ENCODE measurements at places on chromosomes 7 and 10.

- DNase-seq = no peak
Observed at GRCh38 chr10:80909254-80909653, 371.6 kb downstream of the SH2D4B start.

- no peak for DNase-seq
Observed at GRCh38 chr10:101839002-101839401, 4.6 kb downstream of the KCNIP2 start.

DNA sequence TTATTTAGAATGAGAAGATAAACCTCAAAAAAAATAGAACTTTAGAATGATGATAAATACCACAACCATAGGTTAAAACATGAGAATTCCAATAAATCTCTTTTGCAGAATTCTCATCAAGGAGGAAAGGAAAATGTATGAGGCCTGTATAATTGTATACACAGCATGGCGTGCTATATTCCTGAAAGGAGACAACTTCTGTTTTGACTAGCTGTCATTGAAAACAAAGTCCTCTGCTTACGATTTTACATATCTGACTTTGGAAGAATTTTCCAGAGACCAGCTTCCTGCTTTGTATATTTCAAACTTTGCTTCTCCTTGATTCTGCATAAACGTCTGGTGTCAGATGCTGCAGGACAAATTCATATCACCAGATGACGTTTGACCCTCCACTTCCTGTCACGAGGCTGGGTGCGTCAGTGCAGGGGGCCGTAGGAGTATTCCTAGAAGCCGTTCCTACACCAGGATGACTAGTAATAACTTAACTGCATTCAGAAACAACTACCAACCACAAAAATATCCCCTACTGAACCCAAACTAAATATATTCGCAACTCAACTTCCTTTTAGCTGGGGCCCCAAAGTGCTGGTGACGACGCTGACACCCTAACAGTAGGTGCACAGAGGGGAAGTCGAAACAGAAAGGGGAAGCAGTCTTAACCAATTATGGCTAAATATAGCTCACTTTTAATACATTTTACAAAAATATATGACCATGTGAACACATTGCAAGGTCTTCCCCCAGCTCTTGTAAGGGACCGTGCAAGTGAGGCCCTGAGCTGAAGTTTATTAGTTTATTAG, 178.6 kb upstream of the INHBA start:
- DNase-seq = no peak

DNA sequence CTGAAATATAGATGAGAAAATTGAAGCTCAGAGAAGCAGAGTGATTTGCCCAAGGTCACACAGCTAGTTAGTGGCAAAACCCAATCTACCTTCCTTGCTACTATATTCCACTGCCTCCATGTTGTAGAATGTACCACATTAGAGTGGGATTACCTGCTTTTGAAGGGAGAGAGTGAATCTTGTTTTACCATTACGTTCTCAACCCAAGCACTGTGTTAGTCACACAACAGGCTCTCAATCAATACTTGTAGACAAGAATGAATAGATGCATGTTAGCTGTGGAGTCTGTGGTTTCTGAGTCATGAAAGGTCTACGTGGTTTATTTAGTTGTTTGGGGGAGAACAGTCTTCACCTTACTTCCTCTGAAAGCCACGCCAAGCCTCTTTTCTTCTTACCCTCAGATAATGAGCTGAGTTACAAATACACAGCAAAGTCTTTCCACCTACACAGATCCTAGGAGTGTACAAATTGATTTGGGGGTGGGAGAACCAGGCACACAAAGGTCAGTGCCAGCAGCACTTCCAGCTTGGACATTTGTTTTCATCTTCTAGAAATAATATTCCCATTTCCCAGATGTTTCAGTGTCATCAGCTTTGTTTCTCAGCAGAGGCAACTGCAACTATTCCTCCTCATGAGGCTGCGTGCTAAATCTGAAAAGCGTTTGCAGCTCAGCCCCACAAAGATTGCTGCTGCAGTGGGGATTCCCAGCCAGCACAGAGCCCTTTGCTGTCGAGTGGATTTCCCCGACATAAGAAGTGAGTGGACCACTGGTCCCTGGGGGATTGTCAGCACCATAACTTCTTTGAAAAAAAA, 71.5 kb upstream of the ADO start:
- no peak for DNase-seq

GRCh38 chr7:123862775-123863174, 17.8 kb downstream of the HYAL4 start:
- DNase-seq = no peak

- DNase-seq = no peak
Observed at GRCh38 chr10:70197235-70197945, 27.1 kb upstream of the SAR1A start.

DNA sequence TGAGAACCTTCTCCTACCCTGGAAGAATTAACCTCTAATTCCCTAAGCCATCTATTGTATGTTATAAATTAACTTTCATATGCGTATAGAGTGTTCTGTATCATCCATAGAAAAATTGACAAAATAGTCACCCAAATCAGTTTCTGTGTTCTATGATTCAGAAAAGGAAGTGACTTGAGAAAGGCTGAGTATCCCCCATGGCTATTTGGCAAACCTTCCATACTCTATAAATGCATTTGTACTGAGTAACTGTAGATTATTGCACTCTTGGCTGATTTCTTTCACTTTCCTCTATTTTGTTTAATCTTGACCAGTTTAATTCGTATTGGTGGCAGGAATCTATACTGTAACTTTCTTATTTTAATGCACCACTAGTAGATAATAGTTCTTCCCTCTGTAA, 182.2 kb downstream of the HTR7 start:
- DNase-seq = no peak

DNA sequence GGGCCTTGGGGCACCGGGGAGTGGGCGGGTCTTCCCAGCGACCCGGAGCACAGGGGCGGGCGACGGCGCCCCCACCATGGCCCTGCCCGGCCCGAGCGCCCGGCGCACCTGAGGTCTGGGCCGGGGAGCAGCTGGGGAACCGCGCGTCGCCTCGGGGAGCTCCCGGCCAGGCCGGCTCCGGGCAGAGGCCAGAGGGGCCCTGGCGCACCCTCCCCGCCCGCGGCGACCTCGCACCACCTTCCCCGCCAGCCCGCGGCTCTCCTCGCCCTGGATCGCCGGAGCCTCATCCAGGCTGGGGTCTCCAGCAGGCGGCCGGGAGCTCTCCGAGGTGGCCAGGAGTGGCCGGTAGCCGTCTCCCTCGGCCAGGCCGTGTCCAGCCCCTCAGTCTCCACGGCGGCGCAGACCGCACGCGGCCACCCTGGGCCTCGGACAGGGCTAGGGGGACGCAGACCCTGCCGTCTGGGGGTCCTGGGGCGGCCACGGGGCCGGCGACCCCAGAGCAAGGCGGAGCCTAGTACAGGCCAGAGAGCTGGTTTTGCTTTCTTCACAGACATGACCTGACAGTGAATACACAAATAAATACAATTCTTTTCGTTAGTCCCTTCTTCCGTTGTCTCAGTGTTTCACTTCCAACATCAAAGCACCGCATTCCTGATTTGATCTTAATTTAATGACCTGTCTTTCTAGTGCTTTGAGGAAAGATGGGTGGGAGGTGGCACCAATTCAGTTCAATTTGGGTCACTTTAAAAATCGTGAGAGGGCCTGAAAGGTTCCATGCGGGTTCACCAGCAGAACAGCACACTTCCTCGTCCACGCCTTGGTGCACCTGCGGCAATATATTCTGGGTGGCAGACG, 356.9 kb downstream of the DNAJB6 start:
- DNase-seq = peak; percentile 1

- DNase-seq = no peak
Observed at GRCh38 chr10:100791369-100792058, 46.1 kb downstream of the PAX2 start.

GRCh38 chr7:105016709-105017656, 3.0 kb downstream of the KMT2E start:
- no peak for DNase-seq

DNA sequence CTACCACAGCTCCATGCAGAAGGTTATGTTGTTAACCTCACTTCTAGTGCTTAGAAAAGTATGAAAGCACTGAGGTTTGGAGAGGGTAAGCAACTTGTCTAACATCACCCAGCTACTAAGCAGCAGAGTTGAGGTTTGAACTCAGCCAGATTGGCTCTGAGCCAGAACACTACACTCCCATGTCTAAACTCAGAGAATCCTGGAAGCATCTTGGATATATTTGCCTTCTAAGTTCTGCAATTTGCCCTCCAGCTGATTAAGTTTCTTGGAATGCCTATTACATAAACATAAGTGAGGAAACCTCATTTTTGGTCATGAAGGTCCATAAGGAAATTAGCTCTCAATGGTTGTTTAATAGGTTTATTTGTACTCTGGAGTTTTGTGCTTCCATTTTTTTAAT, 78.1 kb upstream of the PHYHIPL start:
- DNase-seq = no peak

- no peak for DNase-seq
Observed at GRCh38 chr10:97974526-97975525, 55.6 kb downstream of the CRTAC1 start.

DNA sequence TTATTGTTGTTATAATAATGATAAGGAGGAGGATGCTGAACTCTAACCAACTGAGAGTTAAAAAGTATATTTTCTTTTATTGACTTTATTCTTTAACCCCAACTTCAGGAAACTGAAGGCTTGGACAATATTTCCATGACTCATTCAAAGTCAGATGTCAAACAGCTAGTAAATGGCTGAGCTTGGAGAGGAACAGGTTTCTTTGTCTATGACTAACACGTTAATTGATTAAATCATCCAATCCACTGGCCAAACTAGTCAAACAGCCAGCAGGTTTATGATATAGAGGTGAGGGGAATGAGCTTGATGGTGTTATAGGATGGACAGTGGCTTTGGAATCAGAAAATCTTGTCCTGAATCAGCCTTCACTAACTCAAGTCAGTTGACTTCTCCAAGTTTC, 119.1 kb upstream of the WDR11 start:
- DNase-seq = no peak

DNA sequence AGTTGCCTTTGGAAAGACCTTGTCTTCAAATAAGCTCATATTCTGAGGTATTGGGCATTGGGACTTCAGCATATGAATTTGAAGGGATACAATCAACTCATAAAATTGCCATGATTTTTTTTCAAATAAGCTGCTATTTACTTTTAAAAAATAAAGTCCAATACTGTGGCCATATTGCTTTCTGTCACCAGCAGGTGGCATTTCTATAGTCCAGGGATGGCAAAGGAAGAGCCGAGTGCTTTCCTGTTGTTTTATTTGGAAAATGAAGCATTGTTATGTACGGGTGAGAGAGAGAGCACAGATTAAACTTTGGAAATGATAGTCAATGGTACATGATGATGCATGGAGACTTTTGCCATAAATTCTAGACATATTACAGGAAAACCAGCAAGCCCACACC, 104.1 kb upstream of the DPP6 start:
- no peak for DNase-seq

DNA sequence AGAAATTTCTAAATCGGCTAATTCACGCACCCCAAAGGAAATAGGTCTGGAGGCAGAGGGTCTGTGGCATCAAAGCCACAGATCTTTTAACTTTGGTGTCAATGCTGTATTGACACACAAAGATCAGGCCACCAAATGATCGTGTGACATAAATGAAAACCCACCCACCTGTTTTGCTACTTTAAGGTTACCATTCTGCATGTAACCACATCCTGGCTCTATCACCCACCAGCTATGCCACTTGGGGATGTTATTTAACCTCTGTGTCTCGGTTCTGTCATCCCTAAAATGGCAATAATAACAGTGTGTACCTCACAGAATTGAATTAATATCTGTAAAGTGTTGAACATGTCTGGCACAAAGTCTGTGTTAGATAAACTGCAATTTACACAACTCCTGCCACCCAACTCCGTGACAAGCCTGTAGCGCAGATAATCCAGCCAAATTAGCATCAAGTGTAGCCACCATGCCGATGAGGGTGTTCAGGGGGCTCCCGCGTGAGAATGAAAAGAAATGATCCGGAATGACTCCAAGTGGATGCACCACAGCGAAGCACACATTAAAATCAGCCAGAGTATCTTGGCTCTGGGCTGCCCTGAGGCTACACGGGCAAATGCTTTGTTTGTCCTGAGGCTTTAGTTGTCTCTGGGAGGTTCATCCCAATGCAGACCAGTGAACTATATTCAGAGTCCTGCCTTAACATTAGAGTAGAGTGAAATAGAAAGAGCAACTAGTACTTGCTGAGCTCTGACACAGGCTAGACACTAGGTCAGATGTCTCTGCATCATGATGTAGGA, 158.4 kb upstream of the NEBL start:
- DNase-seq = no peak

- DNase-seq = no peak
Observed at GRCh38 chr7:6256109-6256483, 16.3 kb downstream of the CYTH3 start.

DNA sequence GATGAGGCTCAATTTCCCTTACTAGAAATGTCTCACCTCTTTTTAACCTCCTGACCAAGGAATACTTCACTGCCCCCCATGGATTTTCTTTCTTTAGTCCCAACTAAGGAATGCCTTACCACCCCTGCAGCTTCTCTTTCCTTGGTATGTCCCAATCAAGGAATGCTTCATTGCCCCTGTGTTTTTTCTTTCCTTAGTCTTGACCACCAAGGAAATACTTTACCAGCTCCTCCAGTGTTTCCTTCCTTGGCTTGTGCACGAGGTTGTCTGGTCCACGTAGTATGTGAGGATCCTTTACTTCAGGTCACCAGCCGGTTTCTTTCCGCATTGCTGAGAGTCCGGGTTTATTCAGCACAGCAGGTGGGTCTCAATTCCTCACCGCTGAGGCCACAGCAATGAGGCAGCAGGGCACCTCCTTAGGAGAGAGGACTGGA, 59.3 kb downstream of the CYP2C9 start:
- DNase-seq = no peak

DNA sequence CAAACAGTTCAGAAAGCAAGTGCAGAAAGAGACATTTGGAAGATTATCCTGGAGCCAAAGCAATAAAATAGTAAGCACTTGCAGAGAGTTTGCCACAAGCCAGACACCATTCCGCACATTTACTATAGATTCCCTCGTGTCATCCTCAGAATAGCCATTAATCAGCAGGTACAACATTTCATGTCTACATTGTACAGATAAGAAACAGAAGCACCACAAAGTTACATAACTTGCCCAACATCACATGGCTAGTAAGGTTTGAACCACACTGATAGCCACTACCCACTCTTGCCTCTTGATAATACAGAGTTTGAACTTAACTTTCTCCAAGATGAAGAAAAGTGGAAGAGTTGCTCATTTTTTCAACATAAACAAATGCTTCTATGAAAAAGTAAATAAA, 40.6 kb upstream of the GHITM start:
- no peak for DNase-seq

DNA sequence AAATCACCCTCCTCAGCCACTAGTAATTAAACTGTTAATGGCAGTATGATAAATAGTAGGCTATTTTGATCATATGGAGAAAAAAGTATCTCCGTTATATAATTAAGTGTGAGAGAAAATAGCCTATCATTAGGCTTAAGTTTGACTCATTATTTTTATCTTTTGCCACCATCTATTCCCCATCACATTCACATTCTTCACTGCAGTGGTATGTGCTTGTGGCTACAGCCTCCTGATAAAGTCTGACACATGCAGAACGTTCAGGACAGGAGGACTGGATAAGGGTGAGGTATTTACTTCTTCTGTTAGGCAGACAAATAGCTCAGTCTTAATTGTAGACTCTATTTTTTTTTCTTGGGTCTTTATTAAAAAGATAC, 5.8 kb downstream of the NEBL start:
- DNase-seq = no peak
